ENCODE measurements at places on chromosomes 12 and 14.
A peak's percentile ranks its signal among the peaks of the same experiment; 100 is the strongest.

- no peak overlapping the region for H3K4me3 ChIP-seq
- H3K36me3 ChIP-seq = no peaks in the 10 kb centered on the region
- H3K27ac ChIP-seq = peak overlapping the region; percentile 98
- DNase-seq = no peak
- H3K4me1 ChIP-seq = peaks cover 78% of the 10 kb centered on the region
Observed at GRCh38 chr14:68550338-68550715, 242.5 kb downstream of the ZFP36L1 start.

DNA sequence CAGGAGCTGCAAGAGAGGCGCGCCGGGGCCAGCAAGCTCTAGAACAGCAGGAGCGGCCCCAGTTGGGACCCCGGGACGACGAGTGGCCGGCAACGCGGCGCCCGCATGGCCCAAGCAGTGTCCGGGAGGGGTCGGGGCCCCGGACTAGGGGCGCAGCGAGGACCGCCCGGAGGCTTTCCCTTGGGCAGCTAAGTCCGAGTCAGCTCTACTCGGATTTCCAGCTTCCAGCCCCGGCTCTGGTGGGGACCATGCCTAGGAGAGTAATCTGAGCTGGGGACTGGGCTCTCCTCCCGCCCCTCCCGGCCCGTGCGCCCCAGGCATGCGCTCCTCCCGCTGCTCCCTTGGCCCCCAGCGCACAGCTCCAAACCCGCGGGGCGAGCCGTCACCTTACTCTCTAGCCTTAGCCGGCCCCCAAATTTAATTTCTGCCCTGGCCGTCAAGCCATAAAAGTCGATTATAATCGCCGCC is 41.6 kb upstream of the CAPRIN2 start:
- DNase-seq = peak; percentile 47
- H3K36me3 ChIP-seq = no peaks in the 10 kb centered on the region
- H3K27ac ChIP-seq = peak overlapping the region; percentile 40

DNA sequence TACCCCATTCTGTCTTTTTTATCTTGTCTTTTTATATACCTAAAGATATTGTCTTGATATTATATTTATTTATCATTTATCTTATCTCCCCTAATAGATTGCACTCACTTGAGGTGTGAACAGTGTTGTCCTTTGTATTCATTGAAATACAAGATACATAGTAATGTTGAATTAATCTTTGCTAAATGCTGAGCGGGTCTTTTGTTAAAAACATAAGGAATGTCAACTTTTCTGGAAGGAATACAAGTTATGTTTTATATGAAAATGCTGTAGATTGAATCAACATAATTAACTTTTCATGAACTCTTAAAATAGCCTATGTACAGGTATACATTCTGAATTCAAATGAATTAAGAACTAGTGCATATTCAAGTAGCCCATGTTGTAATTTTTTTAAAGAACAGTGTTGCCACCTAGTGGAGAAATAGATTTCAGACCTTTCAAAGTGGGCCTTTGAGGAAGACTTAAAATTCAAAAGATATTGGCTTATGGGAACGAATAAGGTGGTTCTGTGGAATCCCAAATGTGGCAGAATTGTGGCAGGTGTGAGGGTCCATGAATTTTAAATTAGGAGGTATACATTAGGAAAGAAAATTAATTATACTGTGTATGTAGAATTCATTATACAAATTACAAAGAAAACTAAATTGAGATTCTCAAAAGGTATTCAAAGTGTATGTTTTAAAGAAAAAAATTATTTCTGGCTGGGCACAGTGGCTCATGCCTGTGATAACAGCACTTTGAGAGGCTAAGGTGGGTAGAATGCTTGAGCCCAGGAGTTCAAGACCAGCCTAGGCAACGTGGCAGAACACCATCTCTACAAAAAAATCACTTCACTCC is 19.1 kb downstream of the BBOF1 start:
- H3K36me3 ChIP-seq = no peaks in the 10 kb centered on the region
- H3K27ac ChIP-seq = no peak overlapping the region
- H3K4me1 ChIP-seq = no peaks in the 10 kb centered on the region
- DNase-seq = no peak
- H3K27me3 ChIP-seq = no peaks in the 10 kb centered on the region
- H3K4me3 ChIP-seq = no peak overlapping the region

DNA sequence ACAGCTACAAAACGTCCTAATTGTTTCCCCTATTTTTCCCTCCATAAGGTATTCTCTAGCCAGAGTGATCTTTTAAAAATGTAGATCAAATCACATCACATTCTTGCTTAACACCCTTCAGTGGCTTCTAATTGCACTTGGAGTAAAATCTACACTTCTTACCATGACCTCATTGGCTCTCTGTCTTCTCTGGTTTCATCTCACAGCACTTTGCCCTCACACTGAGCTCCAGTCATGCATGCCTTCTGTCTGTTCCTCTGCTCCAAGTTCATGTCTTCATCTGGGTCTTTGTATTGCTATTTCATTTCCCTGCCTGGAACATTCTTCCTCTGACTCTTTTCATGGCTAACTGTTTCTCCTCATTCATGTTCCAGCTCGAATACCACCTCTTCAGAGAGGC is 220.4 kb upstream of the GARIN6 start:
- H3K4me1 ChIP-seq = no peaks in the 10 kb centered on the region
- H3K36me3 ChIP-seq = no peaks in the 10 kb centered on the region

DNA sequence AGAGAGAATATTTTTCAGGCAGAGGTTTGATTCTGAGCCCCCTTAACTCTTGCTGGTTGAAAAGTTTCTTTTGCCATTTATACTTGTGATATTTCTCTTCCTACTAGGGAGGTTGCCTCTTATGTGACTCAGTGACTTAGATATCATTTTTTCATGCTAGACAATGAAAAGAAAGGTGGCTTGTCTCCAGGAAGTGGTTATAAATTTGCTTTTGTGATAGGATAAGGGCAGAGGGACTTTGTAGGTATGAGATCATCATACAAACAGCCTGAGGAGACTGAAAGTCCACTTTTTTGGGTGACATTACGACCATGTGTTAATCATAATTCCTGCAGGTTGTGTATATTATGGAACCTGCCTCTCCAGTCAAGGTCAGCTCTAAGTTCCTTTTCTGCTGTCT is 35.8 kb downstream of the ACSM4 start:
- no peaks in the 10 kb centered on the region for H3K36me3 ChIP-seq
- no peak overlapping the region for H3K27ac ChIP-seq
- DNase-seq = no peak
- no peaks in the 10 kb centered on the region for H3K27me3 ChIP-seq

DNA sequence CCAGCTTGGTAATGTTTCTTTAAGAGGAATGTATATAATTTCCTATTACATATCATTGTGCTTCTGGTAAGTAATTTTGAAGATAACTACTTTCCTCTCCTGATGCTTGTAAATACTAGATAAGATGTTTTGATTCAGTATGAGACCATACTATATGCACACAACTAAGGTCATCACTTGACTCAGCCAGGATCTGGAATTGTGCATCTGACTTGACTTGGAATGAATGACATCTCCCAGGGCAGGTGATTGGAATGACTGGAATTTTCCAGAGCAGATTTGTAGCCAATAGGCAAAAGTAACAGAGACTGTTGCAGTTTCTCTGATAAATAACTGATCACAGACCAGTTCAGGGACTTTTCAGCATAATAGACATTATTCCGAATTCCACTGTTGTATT is 11.1 kb downstream of the BEST3 start:
- no peak for DNase-seq
- no peaks in the 10 kb centered on the region for H3K36me3 ChIP-seq
- H3K27ac ChIP-seq = peak overlapping the region; percentile 88
- H3K4me1 ChIP-seq = peaks cover 72% of the 10 kb centered on the region
- H3K27me3 ChIP-seq = no peaks in the 10 kb centered on the region

- peaks cover 31% of the 10 kb centered on the region for H3K4me1 ChIP-seq
- DNase-seq = no peak
- H3K4me3 ChIP-seq = no peak overlapping the region
- no peaks in the 10 kb centered on the region for H3K27me3 ChIP-seq
Observed at GRCh38 chr14:22845821-22846625, 9.6 kb downstream of the MMP14 start.

DNA sequence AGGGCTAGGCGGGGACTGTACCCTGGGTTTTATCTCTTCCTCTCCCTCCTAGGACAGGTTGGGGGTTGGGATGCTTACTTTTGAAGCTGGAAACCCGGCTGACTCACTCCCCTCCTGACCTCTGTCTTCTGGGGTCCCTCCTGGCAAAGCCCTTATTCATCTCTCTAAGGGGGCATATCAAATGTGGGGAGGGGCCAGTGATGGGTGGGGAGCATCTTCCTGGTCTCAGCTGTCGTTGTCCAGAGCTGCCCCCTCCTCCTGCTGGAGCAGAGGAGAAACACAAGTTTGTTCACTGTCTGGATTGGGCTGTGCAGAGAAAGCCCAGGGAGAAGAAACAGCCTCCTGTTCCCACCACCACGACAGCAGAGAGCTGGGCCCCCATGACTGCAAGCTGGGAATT is 85.8 kb downstream of the TNFAIP2 start:
- peaks cover 12% of the 10 kb centered on the region for H3K4me1 ChIP-seq
- no peaks in the 10 kb centered on the region for H3K27me3 ChIP-seq
- no peak overlapping the region for H3K4me3 ChIP-seq
- peak overlapping the region; percentile 87 for H3K27ac ChIP-seq
- H3K36me3 ChIP-seq = no peaks in the 10 kb centered on the region
- no peak for DNase-seq

DNA sequence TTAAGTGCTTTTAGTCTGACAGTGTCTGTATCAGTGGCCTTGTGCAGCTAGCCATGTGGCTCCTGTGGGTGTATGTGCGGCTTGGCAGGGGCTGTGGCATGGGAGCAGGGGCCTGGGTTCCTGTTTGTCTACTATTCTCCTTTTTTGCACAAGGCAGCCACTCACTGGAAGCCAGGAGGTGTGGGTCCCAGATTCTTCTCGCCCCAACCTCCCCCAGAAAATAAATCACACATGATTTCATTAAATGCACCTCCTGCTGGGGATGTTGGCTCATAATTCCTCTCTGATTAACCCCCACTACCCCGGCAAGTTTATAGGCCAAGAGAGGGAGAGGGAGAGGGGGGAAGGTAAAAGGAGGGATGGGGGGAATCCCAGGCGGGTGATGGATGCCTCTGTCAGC is 17.6 kb downstream of the CALCOCO1 start:
- no peak overlapping the region for H3K27ac ChIP-seq
- DNase-seq = no peak
- H3K36me3 ChIP-seq = peaks cover 33% of the 10 kb centered on the region
- H3K4me3 ChIP-seq = no peak overlapping the region
- H3K4me1 ChIP-seq = no peaks in the 10 kb centered on the region
- H3K27me3 ChIP-seq = peaks cover 19% of the 10 kb centered on the region

DNA sequence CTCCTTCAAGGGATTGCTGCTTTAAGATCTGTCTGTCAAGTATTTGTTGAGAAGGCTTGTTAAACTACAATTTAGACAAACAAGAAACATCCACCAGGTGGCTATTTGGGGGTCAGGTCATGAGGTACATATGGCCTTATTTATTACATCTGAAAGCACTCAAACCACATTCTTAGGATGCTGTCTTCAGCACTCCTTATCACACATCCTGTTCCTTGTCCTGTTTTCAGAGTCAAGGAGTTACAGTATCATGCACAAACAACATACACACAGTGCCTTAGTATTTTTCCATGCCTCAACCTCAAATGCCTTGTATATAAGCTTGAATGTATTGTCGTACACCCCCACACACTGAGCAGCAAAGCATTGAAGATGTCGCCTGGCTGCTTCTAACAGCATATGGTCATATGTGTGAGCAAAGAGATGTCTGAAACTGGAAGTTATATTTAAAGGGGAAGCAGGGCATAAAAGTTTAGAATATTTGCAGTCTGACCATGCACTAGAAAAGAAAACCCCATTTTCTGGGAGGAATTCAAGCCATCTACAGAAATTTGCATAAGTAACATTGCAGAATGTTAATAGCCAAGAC is 83.8 kb downstream of the KCNMB4 start:
- no peak for DNase-seq
- no peaks in the 10 kb centered on the region for H3K27me3 ChIP-seq
- no peaks in the 10 kb centered on the region for H3K36me3 ChIP-seq
- no peak overlapping the region for H3K27ac ChIP-seq
- no peaks in the 10 kb centered on the region for H3K4me1 ChIP-seq
- no peak overlapping the region for H3K4me3 ChIP-seq

DNA sequence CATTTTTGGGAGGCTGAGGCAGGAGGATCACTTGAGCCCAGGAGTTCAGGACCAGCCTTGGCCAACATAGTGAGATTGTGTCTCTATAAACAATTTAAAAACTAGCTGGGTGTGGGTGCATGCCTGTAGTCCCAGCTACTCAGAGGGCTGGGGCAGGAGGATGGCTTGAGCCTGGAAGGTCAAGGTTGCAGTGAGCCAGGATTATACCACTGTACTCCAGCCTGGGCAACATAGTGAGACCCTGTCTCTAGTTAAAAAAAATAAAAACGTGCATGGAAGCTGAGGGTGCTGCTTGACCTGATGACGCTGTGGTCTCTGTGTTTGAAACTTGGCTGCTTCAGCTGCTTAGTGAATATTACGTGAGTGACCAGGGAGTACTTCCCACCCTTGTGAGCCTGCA is 89.7 kb downstream of the PPP2R5C start:
- peaks cover 32% of the 10 kb centered on the region for H3K4me1 ChIP-seq
- H3K36me3 ChIP-seq = no peaks in the 10 kb centered on the region
- no peak for DNase-seq

DNA sequence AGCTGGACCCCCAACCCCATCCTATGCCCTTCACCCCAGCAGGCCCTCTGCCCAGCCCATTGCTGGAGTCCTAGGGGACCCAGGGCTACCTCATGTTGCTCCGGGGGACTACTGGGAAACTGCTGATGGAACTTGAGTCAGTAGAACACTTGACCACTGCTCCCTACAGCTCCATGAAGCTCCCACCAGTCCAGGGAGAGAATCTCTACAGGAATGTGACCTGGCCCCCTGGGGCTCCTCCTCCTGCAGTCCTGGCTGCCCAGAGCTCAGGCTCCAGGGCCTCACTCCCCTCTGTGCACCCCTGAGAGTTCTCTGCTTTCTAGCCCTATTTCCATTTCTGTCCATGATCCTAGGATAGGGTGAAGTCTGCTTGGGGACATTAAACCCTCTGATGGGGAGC is 10.8 kb upstream of the AQP2 start:
- H3K4me1 ChIP-seq = no peaks in the 10 kb centered on the region
- H3K4me3 ChIP-seq = no peak overlapping the region
- H3K27me3 ChIP-seq = no peaks in the 10 kb centered on the region
- H3K27ac ChIP-seq = no peak overlapping the region

GRCh38 chr14:31080056-31080455 is 53.9 kb upstream of the STRN3 start:
- no peaks in the 10 kb centered on the region for H3K27me3 ChIP-seq
- no peak overlapping the region for H3K4me3 ChIP-seq
- H3K27ac ChIP-seq = no peak overlapping the region

DNA sequence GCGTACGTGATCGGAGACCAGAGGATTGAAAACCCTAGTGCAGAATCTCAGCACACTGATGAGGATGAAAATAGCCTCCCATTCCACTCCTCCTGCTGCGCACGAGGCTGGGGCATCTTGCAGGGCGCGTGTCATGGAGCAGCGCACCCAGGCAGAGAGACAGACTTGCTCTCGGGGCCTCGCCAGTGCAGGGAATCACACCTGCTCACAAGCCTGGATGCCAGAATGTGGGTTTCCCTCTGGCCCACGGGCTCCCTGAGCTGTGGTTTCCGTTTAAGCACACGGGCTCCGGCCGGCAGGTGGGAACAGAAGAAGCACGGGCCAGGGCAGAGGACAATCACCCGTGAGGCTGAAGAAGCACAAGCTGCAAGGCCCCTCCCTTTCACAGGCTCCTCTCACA is 2.0 kb downstream of the FGF6 start:
- H3K4me3 ChIP-seq = no peak overlapping the region
- H3K36me3 ChIP-seq = no peaks in the 10 kb centered on the region
- H3K27me3 ChIP-seq = no peaks in the 10 kb centered on the region
- peaks cover 11% of the 10 kb centered on the region for H3K4me1 ChIP-seq
- peak overlapping the region; percentile 42 for H3K27ac ChIP-seq

- no peaks in the 10 kb centered on the region for H3K27me3 ChIP-seq
- no peak overlapping the region for H3K4me3 ChIP-seq
- no peak overlapping the region for H3K27ac ChIP-seq
- no peaks in the 10 kb centered on the region for H3K36me3 ChIP-seq
- no peak for DNase-seq
- H3K4me1 ChIP-seq = no peaks in the 10 kb centered on the region
Observed at GRCh38 chr14:105852378-105853088, 326.1 kb downstream of the TMEM121 start.
